ENCODE measurements at places on chromosomes 4 and X. TPM values are rescaled to one million over a fixed set of nuclear protein-coding genes. Genes with fewer than 3 reads are reported as not detected.

GRCh38 chrX:50799531-50799961 is 14.4 kb downstream of the SHROOM4 start:
- peak; percentile 72 for DNase-seq

RASSF6 gene
- total RNA-seq = 1.2 TPM

CSN1S1 gene
- not detected for total RNA-seq

DNA sequence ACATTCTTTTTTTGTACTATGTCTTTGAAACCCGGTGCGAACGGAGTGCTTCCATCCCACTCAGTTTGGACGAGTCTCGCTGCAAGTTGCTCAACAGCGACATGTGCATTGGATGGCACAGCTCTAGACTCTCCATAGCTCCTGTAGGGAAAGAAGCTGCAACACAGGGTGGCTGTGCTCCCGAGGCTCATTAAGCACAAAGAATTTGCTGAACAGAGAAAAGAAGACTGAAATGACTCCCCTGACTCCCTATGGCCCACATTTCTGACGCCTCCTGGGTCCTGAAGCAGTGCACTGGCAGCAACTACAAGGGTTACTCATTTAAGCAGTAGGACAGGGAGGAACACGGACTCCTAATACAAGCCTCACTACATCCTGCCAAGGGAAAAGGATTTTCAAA is 127.4 kb downstream of the SH3RF1 start:
- no peak for DNase-seq

CXCL11 gene
- total RNA-seq = 0.44 TPM

MSANTD1 gene
- 0.07 TPM for total RNA-seq

- DNase-seq = no peak
Measured at GRCh38 chr4:99462875-99463464, 27.8 kb upstream of the ADH7 start.

MAGED4 gene
- total RNA-seq = 6.0 TPM

DNA sequence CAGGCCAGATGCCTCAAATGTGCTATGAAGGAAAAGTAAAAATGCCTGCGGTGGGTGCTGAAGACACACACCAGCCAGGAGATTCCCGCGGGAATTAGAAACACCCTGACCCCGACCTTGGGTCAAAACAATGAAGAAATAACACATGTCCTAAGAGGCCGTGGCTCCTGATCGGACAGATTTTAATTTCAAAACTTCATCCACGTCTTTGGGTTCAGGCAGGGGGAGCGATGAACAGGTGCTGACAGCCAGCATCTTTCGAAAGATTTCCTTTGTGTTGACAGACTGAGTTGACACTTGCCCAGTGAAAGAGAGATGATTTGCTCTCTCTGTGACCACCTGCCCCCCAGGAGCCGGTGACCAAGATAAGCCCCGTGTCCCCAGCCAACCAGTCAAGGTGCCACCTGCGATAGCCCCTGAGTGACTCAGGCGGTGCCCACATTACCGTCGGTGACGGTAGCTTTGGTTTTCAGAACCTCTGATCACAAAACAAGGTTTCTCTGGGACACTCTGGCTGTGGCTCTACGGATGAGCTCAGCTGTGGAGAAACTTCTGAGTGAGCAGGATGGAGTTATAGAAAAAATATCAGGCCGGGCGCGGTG is 11.0 kb upstream of the IL3RA start:
- no peak for DNase-seq

GRCh38 chrX:133913658-133914388 is 71.6 kb downstream of the GPC3 start:
- no peak for DNase-seq

- no peak for DNase-seq
Measured at GRCh38 chr4:82428526-82428968, 1.7 kb downstream of the HNRNPDL start.

DNA sequence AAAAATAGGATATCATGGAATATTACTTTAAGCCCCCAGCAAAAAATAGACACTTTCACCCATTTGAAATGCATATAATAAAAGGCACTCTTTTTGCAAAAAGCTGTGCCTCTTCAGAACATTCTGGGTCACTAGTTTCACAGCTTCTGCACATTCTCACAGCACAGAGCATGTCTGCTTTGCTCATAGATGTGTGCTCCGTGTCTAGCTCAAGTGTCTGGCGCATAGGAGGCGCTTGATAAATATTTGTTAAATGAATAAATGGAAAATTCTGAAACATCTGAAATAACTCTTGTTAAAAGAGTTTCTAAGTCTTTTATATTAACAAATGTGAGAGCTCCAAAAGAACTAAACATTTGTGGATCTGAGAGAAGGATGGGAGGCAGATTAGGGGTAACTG is 275.2 kb downstream of the PTTG2 start:
- no peak for DNase-seq

GRCh38 chr4:74111990-74112389 is 13.0 kb upstream of the CXCL2 start:
- peak; percentile 98 for DNase-seq

ASB9 gene
- 1.0 TPM for total RNA-seq

DNA sequence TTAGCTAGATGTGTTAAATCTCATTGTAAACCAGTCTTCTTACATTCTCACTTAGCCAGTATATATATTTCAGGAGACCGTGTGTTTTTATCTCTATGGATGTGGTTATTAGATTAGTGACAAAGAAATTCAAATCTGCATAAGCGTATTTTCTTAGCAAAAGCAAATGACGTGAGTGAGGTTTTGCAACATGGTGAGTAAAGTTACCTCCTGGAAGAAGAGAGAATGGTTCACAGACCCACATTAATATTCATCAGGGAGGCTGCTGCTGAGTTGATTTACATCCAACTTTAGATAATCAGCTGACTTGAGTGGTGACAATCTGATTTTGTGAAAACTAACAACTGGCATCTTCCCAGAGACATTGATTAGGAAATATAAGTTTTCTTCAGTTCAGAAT is 589.9 kb upstream of the GALNT7 start:
- no peak for DNase-seq

HS3ST1 gene
- total RNA-seq = 7.1 TPM

GRCh38 chr4:123955167-123955800 is 558.7 kb downstream of the SPRY1 start:
- no peak for DNase-seq

DNA sequence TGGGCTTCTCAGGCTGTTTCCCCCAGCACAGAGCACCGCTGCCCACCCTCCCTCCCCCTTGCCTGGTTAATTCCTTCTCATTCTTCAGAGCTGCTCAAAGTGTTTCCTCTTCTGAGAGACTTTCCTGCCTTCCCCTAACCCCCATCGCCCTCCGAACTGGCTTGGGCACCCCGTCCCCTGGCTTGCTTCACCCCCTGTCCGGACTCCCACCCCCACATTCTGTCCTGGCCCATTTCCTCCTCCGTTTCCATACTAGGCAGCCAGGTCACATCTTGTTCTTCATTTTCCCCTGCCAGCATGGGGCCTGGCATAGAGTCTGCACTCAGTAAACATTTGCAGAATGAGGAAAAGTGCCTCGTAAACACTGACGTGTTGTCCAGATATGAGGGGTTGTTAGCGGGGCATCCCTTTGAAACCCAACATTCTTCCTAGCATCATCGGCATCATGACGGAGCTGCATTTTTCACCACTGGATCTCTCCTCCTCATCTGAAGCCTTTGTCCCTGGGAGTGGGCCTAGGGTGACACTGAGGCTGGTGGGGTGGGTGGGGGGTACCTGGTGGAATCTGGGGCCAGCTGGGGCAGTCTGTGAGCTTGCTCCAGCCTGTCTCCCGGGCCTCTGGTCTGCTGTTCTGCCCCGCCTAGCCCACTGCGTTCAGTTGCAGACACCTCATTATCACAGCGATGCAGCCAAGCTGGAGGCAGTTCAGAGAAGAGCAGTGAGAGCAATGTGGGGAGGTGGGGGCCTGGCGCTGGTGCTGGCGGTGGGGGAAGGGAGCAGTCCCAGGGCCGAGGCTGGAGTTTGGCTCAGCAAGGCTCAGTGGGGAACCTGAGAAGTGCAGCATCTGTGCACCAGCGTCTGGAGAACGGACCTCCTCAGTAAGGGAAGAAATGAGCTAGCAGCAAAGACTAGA is 149.4 kb upstream of the PJA1 start:
- no peak for DNase-seq

LUZP4 gene
- total RNA-seq = not detected

DNA sequence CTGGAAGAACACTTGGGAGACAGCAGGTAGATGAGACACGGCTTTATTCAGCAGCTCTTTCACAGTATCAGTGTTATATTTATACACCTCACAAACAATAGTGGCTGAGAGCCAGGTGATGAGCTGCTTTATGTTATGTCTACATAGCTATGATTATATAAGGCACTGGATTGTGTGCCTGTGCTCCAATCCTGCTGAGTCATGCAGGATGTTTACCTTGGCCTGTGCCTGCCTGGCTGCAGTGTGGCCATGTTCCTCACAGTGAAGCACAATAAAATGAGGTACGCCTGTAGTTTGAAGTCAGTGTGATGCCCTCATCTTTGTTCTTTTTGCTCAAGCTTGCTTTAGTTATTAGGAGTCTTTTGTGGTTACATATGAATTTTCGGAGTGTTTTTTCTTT is 31.3 kb downstream of the CXCL13 start:
- DNase-seq = peak; percentile 94

DNA sequence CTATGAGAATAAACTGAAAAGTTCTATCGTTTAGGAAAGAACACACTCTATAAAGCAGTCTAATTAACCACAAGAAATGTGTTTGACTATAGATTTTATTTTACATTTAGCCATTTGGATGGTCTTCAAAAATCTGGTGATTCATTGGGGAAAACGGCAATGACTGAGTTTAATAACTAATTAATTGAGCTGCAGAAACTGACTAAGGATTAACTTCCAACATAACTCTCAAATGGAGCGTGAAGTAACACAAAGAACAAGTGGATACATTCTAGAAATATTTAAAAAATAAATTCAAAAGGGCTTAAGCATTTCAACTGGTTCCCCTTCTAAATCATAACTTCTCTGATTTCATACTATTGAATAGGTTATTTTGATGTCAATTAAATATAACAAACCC is 1582.4 kb downstream of the PCDH18 start:
- no peak for DNase-seq

GRCh38 chr4:153217440-153217839 is 13.2 kb downstream of the TRIM2 start:
- peak; percentile 25 for DNase-seq

DNA sequence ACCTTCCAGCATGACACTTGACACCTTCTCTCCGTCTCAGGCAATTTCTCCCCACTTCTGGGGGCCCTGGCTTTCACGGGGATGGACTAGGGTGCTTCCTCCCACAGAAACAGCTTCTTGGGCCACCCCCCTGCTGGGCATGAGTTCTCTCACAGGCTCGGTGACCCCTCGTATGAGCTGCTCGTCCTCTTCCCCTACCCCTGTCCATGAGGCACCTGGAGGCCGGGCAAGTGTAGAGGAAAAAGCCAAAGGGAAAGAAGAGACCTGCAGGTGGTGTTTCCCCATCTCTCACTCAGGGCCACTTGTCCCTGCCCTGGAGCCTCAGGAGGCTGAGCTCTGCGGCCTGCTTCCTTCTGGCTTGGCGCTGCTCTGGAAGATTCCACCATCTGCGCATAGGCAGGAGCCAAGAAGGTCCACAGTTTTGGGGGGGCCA is 1.9 kb upstream of the RGS12 start:
- no peak for DNase-seq

DNA sequence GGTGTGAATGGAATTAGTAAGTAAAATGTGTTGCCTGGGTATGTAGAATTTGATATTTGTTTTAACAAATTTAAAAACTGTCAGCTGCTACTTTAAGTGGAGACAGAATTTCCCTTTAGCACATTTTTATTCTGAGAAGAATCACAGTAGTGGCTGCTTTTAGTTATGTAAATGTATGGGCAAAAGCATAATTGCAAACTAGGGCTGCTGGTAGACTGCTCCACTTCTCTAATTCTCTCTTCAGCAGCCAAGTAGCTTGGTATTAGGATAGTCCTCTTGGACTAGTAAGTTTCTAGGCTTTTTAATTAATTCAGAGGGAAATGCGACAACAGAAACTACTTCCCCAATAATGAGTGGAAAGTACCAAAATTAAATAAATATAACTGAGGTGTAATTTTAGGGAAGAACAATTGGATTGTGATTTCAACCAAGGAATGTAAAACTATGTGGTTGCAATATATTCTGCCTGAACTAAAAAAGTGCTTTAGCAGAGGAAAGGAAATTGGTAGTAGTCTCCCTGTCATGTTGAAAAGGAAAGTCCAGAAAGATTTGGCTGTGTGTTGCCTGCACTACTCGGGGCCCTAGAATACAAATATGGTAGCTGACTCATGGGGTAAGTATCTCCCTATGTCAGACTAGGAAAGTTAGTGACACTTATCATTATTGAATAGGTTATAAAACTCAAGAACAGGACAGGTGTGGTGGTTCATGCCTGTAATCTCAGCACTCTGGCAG is 9.2 kb upstream of the EIF4E start:
- DNase-seq = no peak

All from foreskin keratinocyte (primary cell).